Neural cell (in vitro differentiated cells): ENCODE measurements at places on chromosomes 5 and 9. TPM values are rescaled to one million over a fixed set of nuclear protein-coding genes. Genes with fewer than 3 reads are reported as not detected.

Gene ZSWIM6
- 43.6 and 43.8 TPM in 2 replicates for polyA plus RNA-seq

Gene PCDHA7
- 2.9 and 3.3 TPM in 2 replicates for polyA plus RNA-seq

Gene IFNA13
- polyA plus RNA-seq = not detected in 2 replicates

Gene C5
- 1.5 and 3.8 TPM in 2 replicates for polyA plus RNA-seq

Gene TAF11L8
- polyA plus RNA-seq = not detected in 2 replicates
